ENCODE measurements at places on chromosomes 1 and 21.

GRCh38 chr1:205774198-205775014 is 876 bp downstream of the RAB29 start:
- DNase-seq, result peak; percentile 68

DNA sequence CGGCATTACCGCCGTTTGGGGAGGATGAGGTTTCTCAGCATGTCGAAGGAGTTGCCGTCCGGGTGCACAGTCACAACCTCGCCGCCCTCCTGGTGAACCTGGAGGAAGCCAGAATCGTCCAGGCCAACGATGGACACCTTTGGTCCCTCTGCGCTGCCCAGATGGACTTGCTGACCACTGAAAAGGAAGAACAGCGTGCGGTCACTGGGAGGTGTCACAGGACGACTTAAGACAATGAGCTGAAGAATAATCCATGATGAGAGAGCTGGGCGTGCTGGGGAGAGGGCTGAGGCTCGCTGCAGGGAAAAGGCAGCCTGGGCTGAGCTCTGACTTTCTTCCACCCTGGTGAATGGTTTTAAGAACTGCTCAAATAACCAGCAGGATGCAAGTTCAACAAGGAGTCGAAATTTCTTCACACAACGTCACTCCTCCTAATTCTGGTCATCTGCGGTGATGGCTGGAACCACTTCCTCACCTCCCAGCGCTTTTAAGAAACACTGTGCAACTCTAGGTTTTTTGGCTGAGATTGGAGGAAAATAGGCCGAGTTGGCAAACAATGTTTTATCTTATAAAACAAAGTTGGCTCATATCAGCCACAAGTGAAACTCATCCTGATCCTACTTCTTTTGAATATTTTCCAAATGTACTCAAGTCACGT is 55.5 kb downstream of the SIM2 start:
- no peak for DNase-seq

- DNase-seq, result no peak
Observed at GRCh38 chr1:98336472-98337083, 324.9 kb upstream of the SNX7 start.

- DNase-seq, result no peak
Observed at GRCh38 chr1:179753061-179753460, 10.0 kb downstream of the FAM163A start.

- DNase-seq, result peak; percentile 45
Observed at GRCh38 chr1:172180501-172181285, 239.8 kb upstream of the C1orf105 start.

DNA sequence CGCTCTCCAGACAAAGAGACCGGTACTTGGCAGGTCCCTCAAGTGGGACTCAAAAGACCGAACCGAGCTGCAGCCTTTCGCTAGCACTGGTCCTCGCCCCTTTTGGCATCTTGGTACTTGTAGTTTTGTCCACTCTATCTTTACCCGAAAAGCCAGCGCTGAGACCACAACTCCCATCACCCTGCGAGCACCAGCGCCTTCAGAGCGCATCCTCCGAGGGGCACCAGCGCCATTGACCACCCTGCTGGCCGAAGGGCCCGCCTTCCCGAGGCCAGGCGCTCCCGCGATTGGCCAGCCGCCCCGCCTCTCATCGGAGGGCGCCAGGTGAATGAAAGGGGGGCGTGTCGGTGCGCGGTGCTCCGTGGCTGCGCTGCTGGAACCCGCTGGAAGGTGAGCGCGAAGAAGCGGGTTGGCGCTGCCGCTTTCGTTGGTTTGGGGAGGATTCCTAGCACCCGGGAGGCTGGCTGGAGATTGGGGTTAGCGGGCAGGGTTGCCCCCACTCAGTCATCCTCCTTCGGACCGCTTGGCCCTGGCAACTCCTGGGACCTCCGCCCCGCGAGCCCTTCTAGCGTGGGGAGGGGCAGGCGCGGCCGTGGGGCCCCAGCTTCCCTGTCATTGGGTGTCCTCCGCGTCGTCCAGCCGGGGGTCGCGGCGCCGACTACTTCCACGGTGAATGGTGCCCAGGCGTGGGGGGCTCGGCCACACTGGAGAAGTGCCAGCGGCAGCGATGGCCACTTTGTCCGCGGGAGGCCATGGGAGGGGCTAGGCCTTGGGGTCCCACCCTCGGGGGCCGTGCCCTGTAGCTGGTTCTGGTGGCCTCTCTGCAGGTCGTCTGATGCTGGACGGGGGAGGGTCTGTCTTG is at the start of gene ZBTB8B:
Gene ZBTB8B, plus strand, starts transcription at position 357 of the 862 bp plus-strand sequence. CDS start 5,553 bp downstream, outside the sequence.
- DNase-seq, result peak; percentile 66

GRCh38 chr1:171217658-171218443 is 30.4 kb upstream of the FMO1 start:
- no peak for DNase-seq

GRCh38 chr1:56320464-56321149 is 258.8 kb downstream of the PLPP3 start:
- no peak for DNase-seq

DNA sequence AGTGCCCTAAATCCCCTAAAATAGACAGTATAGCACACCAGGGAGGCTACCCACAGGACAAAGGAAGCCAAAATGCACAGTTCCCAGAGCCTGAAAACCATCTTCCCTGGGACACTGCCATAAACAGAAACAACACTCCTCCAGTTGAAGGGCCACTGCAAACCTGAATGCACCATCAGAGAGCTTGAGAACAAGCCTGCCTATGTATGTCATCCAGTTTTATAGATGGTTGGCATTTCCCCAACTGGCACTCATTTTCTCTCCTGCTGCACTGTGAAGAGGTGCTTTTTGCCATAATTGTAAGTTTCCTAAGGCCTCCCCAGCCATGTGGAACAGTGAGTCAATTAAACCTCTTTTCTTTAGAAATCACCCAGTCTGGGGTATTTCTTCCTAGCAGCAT is 169.0 kb downstream of the AGBL4 start:
- no peak for DNase-seq

DNA sequence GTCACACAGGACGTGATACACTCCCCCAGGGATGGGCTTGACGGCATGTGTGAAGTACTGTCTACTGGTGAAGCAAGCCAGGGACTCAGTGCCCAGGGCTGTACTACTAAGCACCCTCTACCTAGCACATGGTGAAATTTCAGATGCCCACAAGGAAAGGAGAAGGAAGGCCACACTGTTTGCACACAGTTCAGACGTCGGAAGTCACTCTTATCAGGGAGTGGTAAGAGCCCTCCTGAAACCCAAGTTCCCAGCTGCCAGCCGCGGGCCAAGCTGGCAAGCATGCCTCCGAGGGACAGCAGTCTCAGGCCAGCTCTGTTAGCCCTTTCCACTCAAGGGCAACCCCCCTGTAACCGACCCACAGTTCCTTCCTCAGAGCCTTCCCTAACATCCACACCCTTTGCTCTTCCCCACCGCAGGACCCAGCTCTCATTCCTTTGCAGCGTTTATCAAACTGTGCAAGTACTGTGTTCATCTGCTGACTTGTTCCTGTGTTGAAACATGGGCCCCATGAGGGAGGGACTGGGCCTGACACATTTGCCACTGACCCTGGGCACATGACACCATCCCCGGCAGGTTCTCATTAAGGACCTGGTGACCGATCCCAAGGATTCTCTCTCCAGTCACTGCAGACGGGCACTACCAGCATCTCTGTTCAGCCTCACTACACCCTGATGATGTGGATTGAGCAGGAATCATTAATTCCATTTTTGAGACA is 58.5 kb downstream of the SLC66A1 start:
- DNase-seq, result no peak

- no peak for DNase-seq
Observed at GRCh38 chr1:244155661-244156060, 104.6 kb downstream of the ZBTB18 start.

GRCh38 chr1:84538599-84538998 is 32.2 kb upstream of the GNG5 start:
- DNase-seq, result peak; percentile 6

DNA sequence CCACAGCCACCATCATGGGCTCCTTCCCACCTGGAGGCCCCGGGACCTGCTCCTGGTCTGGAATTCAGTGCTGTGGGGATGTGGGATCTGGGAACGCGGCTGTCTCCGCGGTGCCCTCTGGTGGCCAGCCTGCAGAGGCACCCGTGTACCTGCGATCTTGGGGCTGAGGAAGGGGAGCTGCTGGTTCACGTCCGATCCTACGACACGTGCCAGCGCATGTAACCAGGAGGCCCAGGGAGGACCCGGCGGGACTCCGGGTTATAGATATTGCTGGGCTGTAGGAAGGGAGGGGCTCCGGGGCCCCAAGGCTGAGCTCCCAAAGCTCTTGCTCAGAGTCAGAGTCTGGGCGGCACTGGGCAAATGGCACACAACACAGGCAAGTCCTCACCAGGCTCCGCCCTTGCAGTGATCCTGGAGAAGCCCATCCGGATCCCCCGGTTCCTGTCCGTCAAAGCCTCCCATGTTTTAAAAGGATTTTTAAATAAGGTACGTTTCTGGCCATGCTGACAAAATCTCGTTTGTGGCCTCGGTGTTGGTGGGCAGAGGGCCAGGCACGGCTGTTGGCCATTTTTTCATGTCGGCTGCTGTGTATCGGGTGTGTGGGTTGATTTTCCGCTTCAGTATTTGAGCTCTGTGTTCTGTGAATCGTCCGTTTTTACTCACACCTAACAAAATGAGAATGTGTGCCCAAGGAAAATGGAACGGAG is 20.1 kb downstream of the FAAP20 start:
- DNase-seq, result peak; percentile 31

DNA sequence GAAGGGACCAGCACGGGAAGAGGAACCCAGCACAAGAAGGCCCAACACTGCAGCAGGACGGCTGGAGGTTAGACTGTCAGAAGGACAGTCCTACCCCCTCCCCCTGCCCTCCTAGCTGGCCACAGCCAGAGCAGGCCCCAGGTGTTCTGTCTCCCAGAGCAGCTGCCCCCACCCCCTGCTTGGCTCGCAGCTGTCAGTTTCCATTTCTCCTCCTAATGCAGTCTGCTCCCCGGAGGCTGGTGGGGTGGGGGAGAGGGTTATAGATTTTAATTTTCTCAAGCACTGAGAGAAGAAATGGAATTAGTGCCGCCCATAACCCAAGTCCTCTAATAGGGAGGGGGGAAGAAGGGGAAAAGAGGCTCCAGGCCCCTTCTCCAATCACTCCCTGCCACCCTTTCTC is 13.0 kb upstream of the PEAR1 start:
- no peak for DNase-seq

DNA sequence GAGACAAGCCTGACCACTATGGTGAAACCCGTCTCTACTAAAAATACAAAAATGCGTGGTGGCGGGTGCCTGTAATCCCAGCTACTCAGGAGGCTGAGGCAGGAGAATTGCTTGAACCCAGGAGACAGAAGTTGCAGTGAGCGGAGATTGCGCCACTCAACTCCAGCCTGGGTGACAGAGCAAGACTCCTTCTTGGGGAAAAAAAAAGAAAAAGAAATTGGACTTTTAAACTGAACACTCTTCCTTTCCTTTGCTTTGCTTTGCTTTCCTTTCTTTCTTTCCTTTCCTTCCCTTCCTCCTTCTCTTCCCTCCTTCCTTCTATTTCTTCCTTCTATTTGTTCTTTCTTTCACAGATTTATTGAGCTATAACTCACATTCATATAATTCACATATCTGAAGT is 43.3 kb upstream of the PUM1 start:
- DNase-seq, result no peak

- no peak for DNase-seq
Observed at GRCh38 chr1:184362876-184363275, 24.0 kb upstream of the C1orf21 start.

- DNase-seq, result no peak
Observed at GRCh38 chr1:41504114-41505035, 19.9 kb upstream of the EDN2 start.
